ENCODE measurements at places on chromosomes 5 and 9. TPM values are rescaled to one million over a fixed set of nuclear protein-coding genes. Genes with fewer than 3 reads are reported as not detected.

The DNAJA1 gene
- 102 TPM for total RNA-seq

- no peaks in the 10 kb centered on the region for H3K4me1 ChIP-seq
- peaks cover 8% of the 10 kb centered on the region for H3K27me3 ChIP-seq
- peaks cover 21% of the 10 kb centered on the region for H3K36me3 ChIP-seq
- no peak for DNase-seq
- H3K4me3 ChIP-seq: no peak overlapping the region
Measured at GRCh38 chr5:43367909-43368669, 44.1 kb downstream of the CCL28 start.

DNA sequence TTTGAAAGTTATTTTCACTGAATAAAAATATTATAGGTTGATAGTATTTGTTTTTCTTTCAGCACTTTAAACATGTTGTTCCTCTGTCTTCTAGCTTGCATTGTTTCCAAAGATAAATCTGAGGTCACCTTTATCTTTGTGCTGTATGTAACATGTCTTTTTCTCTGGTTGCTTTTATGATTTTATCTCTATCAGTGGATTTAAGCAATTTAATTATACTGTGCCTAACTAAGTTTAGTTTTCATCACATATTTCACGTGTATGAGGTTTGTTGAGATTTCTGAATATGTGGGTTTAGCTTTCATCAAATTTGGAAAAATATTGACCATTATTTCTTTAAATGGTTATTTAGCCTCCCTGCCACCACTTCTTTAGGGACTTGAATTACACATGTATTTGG lies 214.5 kb downstream of the SNX18 start:
- peaks cover 12% of the 10 kb centered on the region for H3K27me3 ChIP-seq
- no peak overlapping the region for H3K27ac ChIP-seq
- H3K36me3 ChIP-seq: no peaks in the 10 kb centered on the region
- no peak overlapping the region for H3K4me3 ChIP-seq
- H3K4me1 ChIP-seq: no peaks in the 10 kb centered on the region

The ZNF618 gene
- total RNA-seq: 0.60 TPM

GRCh38 chr5:146986469-146986868 lies 107.9 kb upstream of the PPP2R2B start:
- H3K27me3 ChIP-seq: peaks cover 8% of the 10 kb centered on the region
- no peak overlapping the region for H3K27ac ChIP-seq
- no peaks in the 10 kb centered on the region for H3K36me3 ChIP-seq
- DNase-seq: no peak
- no peaks in the 10 kb centered on the region for H3K4me1 ChIP-seq
- H3K4me3 ChIP-seq: no peak overlapping the region

GRCh38 chr5:111530298-111530740 lies 18.0 kb upstream of the STARD4 start:
- DNase-seq: peak; percentile 70
- peak overlapping the region; percentile 60 for H3K4me3 ChIP-seq
- peaks cover 16% of the 10 kb centered on the region for H3K4me1 ChIP-seq
- peak overlapping the region; percentile 82 for H3K27ac ChIP-seq

The TMEM215 gene
- not detected for total RNA-seq

GRCh38 chr5:141757402-141757801 lies 75.4 kb upstream of the ARAP3 start:
- no peaks in the 10 kb centered on the region for H3K36me3 ChIP-seq
- peaks cover 64% of the 10 kb centered on the region for H3K27me3 ChIP-seq
- no peak overlapping the region for H3K27ac ChIP-seq
- H3K4me1 ChIP-seq: peaks cover 3% of the 10 kb centered on the region
- no peak overlapping the region for H3K4me3 ChIP-seq

The PROB1 gene
- 4.3 TPM for total RNA-seq

GRCh38 chr5:96327722-96328121 lies 105.3 kb downstream of the PCSK1 start:
- H3K4me3 ChIP-seq: no peak overlapping the region
- no peak overlapping the region for H3K27ac ChIP-seq
- H3K36me3 ChIP-seq: no peaks in the 10 kb centered on the region
- H3K4me1 ChIP-seq: no peaks in the 10 kb centered on the region
- peaks cover 18% of the 10 kb centered on the region for H3K27me3 ChIP-seq
- no peak for DNase-seq

DNA sequence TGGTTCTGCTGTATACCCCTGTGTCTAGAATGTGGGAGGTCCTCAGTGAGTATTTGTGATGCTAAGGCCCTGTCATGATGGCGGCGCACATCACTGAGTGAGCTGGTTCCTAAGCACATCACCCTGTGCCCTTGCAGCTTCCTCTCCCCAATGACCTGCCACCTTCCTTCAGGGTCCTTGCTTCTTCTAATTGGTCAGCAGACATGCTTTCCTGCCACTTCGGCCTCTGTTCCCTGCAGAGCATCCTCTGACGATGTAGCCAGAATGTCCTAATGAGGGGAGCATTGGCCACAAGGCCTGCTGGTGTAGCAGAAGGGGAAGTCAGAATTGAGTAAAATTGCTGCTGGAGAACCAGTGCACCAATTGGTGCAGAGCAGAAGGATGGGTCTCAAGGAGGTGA lies 31.1 kb upstream of the ANGPTL2 start:
- no peak overlapping the region for H3K4me3 ChIP-seq
- no peaks in the 10 kb centered on the region for H3K36me3 ChIP-seq
- H3K4me1 ChIP-seq: no peaks in the 10 kb centered on the region
- no peak for DNase-seq
- no peak overlapping the region for H3K27ac ChIP-seq
- H3K27me3 ChIP-seq: peaks cover 20% of the 10 kb centered on the region

- no peaks in the 10 kb centered on the region for H3K36me3 ChIP-seq
- H3K27ac ChIP-seq: no peak overlapping the region
- DNase-seq: no peak
- no peak overlapping the region for H3K4me3 ChIP-seq
- peaks cover 16% of the 10 kb centered on the region for H3K27me3 ChIP-seq
Measured at GRCh38 chr9:35158501-35159280, 3.1 kb upstream of the UNC13B start.

GRCh38 chr5:31990701-31991110 lies 183.4 kb downstream of the GOLPH3 start:
- peaks cover 8% of the 10 kb centered on the region for H3K4me1 ChIP-seq
- DNase-seq: no peak
- no peak overlapping the region for H3K4me3 ChIP-seq
- peaks cover 5% of the 10 kb centered on the region for H3K27me3 ChIP-seq

DNA sequence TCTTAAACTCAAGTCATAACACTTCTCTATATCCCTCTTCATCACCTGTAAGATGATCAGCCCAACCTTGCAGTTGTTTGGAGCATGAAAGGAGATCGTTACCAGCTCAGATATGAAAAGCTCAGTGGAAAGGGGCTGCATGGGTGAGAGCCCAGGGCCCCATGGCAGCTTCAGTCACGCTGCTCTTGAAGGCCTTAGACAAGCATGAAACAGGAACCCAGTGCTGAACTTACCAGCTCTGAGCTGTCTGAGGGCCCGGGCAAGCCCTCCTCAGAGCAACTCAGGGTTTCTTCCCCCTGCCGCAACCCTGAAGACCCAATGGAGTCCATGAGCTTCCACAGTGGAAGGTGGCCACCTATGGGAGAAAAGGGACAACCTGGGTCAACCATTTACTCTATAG lies 3.3 kb downstream of the HK3 start:
- DNase-seq: no peak
- H3K4me1 ChIP-seq: peaks cover 28% of the 10 kb centered on the region
- H3K27ac ChIP-seq: no peak overlapping the region
- H3K4me3 ChIP-seq: no peak overlapping the region

The DBH gene
- total RNA-seq: not detected

DNA sequence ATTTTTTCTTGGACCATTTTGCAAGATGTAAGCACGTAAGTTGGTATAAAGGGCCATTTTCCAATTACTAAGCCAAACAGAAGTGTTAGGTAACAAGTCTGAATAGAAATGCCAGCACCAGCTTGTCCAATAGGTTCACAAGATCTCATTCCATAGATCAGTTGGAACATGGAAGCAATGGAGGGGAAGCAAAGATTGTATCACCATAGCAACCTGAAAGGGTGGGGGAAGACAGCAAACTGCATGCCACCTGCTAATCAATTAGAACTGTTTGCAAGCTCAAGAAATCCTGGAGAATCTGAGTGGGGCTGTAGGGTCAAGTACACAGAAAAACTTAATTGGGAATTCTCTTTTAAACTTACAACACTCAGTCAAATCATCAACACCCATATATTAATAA lies 264.9 kb upstream of the EFNA5 start:
- H3K27ac ChIP-seq: no peak overlapping the region
- no peak overlapping the region for H3K4me3 ChIP-seq
- no peak for DNase-seq
- no peaks in the 10 kb centered on the region for H3K4me1 ChIP-seq

DNA sequence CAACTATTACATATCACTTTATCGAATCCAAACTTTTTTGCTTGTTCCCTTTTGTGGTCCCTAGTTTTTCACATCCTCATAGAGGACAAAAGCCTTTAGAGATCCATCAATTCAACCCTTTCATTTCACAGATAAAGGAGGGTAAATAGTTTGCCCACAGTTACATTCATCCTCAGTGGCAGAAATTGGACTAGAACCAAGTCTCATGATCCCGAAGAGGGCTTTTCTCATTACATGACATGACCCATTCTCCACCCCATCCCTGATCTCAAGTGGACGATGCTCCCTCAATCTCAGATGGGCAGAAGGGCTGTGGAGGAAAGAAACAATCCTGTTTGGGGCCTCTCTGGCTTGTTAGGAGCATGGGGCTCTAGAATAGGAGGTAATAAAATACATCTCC lies 23.1 kb downstream of the TICAM2 start:
- H3K27ac ChIP-seq: no peak overlapping the region
- no peak for DNase-seq
- peaks cover 3% of the 10 kb centered on the region for H3K27me3 ChIP-seq
- no peak overlapping the region for H3K4me3 ChIP-seq

The BRD9 gene
- total RNA-seq: 65.6 TPM

- no peaks in the 10 kb centered on the region for H3K36me3 ChIP-seq
- no peak for DNase-seq
- peaks cover 8% of the 10 kb centered on the region for H3K27me3 ChIP-seq
- H3K27ac ChIP-seq: no peak overlapping the region
- no peaks in the 10 kb centered on the region for H3K4me1 ChIP-seq
- H3K4me3 ChIP-seq: no peak overlapping the region
Measured at GRCh38 chr5:55911784-55912653, 60.9 kb downstream of the IL31RA start.

DNA sequence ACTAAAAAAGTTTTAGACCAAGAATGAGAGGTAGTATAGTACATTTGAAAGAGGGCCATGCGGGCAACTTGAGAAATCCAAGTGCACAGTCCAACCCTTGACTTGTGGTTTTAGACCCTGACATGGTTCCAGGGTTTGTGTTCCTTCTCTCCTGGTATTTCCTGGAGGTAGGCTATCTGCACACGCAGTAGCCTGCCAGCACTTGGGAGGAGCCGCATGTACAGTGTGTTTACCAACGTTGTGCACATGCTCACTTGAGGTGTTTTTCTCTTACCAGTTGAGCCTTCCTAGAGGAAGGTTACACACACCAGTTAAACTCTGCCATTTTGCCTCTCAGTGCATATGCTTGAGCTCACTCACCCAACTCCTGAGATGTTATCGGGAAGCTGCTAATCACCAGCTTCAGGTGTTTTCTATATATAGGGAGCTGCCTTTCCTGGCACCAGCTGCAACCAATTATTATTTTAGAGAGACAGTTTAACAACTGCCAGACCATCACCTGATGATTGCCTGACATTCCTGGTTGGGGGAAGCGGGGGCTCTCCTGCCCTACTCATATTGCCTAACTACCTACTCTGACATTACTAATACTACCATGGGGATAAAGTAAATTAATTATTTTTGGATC lies 593.4 kb upstream of the TUSC1 start:
- H3K4me3 ChIP-seq: no peak overlapping the region
- DNase-seq: no peak
- H3K4me1 ChIP-seq: no peaks in the 10 kb centered on the region
- H3K27me3 ChIP-seq: no peaks in the 10 kb centered on the region

DNA sequence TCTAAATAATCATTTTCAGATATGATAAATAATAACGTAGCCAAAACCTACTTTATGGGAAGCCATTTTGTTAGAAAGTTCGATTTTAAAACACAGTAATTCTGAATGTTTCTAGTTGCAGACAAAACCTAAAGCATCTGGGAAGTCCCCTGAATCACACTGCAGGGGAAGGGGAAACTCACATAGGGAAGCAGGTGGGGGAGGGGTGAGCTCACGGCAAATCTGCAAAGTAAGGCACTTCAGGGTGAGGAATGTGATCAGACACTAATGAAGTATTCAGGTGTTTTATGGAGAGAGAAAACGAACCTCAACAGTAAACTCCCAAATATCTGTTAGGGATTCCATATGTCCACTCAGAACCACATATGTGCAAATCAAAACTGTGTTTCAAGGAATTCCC lies 70.7 kb downstream of the EPB41L4A start:
- H3K27me3 ChIP-seq: peaks cover 2% of the 10 kb centered on the region
- no peaks in the 10 kb centered on the region for H3K4me1 ChIP-seq
- no peaks in the 10 kb centered on the region for H3K36me3 ChIP-seq
- DNase-seq: no peak
- H3K4me3 ChIP-seq: no peak overlapping the region

GRCh38 chr5:138932171-138932810 lies 57.2 kb upstream of the LRRTM2 start:
- no peak overlapping the region for H3K27ac ChIP-seq
- H3K36me3 ChIP-seq: peaks cover 2% of the 10 kb centered on the region
- no peak for DNase-seq
- H3K27me3 ChIP-seq: no peaks in the 10 kb centered on the region

- peak overlapping the region; percentile 79 for H3K4me3 ChIP-seq
- DNase-seq: peak; percentile 43
- H3K27ac ChIP-seq: peak overlapping the region; percentile 98
- H3K36me3 ChIP-seq: peaks cover 6% of the 10 kb centered on the region
Measured at GRCh38 chr9:120890320-120891244, 13.6 kb upstream of the PHF19 start.

The SV2C gene
- 0.03 TPM for total RNA-seq

The PRSS3 gene
- total RNA-seq: not detected

DNA sequence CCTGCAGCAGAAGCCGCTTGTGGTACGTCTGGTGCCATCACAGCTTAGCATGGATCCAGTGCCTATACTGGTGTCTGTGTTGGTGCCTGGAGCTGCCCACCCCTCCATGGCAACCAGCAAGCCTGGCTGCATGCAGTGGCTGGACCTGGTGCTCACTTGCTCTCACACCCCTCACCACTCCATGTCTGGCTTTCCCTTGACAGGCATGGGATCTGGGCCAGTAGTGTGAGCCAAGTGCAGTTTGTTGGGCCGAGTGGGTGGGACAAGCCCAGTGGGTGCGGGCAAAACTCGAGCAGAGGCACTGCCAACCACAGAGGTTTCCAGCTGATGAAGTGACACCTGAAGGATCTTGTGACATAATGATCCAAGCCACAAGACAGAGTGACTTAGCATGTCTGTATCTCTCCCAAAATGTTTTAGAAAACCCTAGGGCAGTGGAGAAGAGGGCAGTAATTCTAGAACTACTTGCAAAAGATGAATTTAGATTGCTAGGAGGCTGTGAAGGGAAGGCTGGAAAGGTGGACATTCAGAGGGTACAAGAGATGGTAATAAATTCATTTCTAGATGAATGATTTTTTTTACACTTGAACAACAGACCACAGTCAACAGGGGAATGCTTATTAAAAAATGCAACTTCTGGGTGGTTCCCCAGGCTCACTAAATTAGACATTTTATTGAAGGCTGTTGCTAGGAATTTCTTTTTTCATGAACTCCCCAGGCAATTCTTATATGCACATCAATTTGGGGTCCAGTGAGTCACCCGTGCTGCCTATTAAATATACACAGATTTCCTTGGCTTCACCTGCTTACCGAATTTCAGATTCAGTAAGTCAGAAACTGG lies 660.3 kb downstream of the TLR4 start:
- no peaks in the 10 kb centered on the region for H3K36me3 ChIP-seq
- H3K4me3 ChIP-seq: no peak overlapping the region
- H3K27me3 ChIP-seq: no peaks in the 10 kb centered on the region
- no peak overlapping the region for H3K27ac ChIP-seq

Measured in activated naive CD8-positive, alpha-beta T cell treated with anti-CD3 and anti-CD28 coated beads, Interleukin-2, amount 10 ng/mL, durations not matched to agents 7 days and 5 days (primary cell).